ENCODE measurements at places on chromosomes 12 and 14.

GRCh38 chr12:94185801-94186200, 37.4 kb downstream of the PLXNC1 start:
- no peak for DNase-seq

DNA sequence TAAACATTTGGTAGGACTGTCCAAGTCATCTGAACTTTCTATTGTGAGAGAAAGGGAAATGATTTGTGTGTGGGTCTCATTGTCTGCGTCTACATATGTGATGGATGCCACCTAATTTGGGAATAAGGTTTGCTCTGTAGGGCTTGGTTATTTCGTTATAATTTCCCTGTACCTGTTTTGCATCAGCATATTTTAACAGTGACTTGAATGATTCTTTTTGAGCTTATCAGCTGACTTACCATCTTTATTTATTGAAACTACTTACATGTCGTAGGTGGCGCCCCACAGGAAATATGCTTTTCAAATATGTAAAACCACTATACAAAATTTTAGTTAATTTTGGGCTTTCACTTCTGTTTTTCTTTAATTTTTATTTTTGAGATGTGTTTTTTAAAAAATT, 56.5 kb upstream of the BCAT1 start:
- DNase-seq = no peak

DNA sequence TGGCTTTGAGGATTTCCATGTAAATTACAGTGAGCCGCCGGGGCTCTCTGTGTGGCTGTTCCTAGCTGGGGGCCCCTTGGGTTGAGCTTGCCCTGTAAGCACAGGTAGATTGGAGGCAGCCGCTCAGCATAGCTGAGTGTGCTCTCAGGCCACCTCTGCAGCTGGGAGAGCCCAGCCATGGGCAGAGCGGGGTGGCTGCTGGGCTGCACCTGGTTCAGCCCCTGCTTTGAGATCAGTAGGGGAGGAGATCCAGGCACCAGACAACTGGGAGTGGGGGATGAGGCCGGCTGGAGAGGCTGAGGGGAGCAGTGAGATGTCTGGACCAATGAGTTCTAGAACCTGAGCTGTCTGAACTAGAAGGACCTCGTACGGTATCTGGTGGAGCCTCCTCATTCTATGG, 44.8 kb downstream of the CACNA1C start:
- no peak for DNase-seq

GRCh38 chr12:25100194-25101091, 94.5 kb downstream of the DNAI7 start:
- DNase-seq = no peak

- DNase-seq = no peak
Measured at GRCh38 chr12:113129664-113130456, 5.7 kb downstream of the RASAL1 start.

GRCh38 chr14:99668307-99669295, 15.5 kb upstream of the CYP46A1 start:
- DNase-seq = no peak
